ENCODE measurements at places on chromosomes 4 and X.

- no peak for DNase-seq
These were observed 75.6 kb downstream of the PRSS12 start for GRCh38 chr4:118277243-118277642.

- DNase-seq = no peak
These were observed 56.6 kb downstream of the ANAPC10 start for GRCh38 chr4:145041378-145041777.

DNA sequence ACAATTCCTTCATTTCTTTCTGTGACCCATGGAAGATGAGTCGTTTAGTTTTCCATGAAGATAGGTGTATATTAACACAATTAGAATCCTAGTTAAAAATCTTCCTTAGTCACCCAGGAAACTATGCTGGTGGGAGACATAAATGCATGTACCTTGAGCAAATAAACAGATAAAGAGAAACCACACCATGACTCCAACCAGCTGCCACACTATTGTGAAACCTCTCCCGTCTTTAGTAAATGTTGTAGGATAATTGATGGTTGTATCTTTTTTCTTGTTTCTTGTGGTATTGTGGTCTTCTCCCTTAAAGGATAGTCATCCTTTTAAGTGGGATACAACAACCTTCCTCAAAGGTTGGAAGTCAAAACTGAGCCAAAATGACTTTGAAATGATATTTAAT, 103.8 kb upstream of the LEF1 start:
- DNase-seq = no peak

DNA sequence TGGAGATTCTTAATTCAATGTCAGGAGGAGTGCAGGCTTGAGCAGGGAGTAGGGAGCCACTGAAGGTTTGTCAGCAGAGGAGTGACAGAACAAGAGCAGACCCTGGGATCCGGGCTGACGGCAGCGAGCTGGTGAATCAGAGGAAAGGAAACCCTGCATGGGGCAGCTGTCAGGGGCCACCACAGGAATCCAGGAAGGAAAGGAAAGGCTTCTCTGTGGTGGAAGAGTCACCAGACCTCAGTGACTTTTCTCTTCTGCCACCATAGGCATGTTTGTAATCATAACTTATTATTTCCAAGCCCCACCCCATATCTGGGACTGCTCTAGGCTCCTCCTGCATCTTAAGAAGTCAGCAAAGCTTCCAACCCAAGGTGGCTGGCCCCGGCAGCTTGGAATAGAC, 150.9 kb downstream of the BCOR start:
- DNase-seq = no peak

GRCh38 chrX:53356186-53356585, 66.3 kb downstream of the SMC1A start:
- DNase-seq = no peak

GRCh38 chr4:53098681-53099121, 236.6 kb downstream of the RASL11B start:
- DNase-seq = no peak

DNA sequence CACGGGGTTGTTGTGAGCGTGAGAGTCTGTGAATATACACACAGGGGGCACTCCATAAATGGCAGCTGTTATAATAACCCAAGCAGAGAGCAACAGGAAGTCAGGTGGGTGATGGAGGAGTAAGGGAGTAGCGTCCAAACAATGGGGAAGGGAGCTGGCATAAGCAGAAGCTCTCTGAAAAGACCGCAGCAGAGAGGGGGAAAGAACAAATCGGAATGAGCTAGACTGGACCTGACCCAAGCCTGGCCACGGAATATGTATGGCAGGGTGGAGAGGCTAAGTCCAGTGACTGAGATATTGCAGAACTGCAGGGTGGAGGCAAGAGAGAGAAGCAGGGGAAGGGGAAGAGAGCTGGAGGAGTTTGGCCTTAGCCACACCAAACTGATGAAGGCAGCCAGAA, 6.5 kb upstream of the GJB1 start:
- DNase-seq = no peak

DNA sequence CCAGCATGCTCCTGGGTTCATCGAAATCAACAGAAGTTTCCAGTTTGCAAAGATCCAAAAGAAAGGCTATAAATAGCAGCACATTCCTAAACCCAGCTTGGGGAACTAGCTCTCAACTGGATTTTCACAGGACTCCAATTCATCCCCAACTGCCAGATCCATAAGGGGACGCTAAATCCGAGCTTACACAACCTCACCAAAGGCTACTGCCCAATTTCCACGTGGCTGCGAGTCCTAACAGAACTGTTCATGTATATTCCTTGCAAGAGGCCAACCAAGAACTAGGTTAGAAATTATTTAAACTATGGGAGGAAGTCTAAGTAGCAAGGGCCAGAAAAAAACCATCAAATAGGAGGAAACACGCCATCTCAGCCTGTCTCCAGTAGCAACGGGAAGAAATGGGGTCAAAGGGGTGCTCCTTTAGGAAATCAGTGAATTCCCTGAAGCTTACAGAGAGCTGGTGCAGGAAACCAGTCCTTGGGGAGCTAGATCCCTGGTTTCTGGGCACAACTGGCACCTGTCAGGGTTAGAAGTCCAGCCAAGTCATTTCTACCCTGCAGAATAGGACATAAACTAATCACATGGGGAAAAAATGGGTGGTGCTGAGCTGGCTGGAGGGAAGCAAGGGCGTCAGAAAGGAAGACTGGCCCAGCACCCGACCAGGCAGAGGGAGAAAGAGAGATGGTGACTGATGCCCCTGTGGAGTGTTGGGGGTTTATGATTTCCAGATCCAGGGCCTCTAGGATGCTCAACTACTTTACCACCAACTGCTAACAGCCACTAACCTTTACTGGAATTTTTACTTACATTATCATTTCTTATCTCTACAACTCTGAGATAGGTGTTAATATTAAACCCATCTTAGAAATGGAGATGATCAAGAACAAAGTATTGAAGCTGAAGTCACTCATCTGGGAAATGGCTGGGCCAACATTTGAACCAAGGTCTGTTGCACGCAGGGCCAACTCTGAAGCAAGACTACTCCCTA, 20.5 kb downstream of the RELL1 start:
- no peak for DNase-seq

DNA sequence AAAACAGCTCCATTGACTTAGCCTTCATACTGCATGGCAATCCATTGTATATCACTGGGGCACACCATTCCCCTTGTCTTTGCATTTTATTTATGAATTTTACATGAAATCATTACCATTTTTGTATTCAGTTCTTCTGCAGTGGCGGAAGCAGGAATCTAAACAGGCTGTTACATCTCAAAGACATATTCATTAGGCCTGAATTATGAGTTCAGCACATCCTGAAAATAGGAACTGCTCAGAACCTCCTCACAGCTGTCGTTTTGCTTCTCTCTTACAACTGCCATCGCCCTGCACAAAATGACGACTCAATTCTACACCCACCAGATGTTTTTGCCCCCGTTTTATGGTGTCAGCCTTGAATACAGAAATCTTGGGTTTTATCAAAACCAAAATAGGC, 474.4 kb upstream of the MAGEB18 start:
- DNase-seq = no peak

DNA sequence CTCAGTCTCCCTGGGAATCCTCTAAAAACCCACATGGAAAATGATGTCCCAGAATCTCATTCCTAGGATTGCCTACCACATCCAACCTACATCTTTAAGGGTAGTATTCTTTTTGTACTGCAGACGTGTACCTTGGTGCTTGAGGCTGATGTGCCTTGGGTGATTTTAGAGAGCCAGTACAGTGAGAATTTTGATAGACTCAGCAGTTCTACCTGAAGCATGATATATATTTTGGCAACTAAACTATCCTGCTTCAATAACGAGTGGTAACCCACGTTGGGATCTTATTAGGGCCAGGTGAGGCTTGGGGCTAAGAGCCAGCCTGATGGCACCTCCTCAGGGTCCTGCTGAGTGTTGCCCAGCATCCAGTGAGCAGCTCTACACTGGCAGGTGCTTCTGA, 140.4 kb downstream of the ZNF518B start:
- DNase-seq = no peak

GRCh38 chrX:41956027-41956426, 32.7 kb upstream of the CASK start:
- DNase-seq = no peak

DNA sequence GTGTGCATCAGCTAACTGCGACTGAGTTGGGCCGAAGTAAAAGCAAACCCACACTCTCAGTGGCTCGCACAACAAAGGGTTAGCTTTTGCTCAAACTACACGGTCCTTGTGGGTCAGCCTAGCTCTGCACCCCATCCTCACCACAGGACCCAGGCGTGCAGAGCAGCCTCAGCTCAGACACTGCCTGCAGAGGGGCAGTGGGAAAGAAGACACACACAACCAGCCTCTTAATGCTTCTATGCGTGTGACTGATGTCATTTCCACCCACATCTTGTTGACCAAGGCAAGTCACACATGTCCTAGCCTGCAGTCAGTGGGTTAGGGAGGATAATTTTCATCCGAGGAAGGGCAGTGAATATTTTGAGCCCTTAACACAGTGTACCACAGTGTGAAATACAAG, 40.5 kb downstream of the HMGB2 start:
- no peak for DNase-seq

DNA sequence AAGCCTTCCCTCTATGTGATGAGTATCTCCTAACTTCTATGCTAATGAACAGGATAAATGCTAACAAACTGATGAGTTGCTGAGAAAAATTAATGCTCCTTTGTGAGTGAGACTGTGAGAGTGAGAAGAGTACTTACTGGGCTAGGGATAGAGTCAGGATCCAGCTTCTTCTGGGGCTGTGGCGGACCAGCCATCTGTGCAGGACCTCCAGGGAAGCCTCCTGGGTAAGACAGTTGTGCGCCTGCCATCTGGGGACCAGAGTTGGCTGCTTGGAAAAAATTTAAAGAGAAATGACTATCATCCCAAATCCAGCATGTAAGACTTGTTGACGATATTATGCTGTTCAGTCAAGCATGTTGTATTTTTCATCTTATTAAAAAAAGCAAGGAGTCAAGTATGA, 21.0 kb downstream of the SEC24D start:
- DNase-seq = no peak

GRCh38 chr4:54913751-54914526, 211.5 kb downstream of the KDR start:
- no peak for DNase-seq

DNA sequence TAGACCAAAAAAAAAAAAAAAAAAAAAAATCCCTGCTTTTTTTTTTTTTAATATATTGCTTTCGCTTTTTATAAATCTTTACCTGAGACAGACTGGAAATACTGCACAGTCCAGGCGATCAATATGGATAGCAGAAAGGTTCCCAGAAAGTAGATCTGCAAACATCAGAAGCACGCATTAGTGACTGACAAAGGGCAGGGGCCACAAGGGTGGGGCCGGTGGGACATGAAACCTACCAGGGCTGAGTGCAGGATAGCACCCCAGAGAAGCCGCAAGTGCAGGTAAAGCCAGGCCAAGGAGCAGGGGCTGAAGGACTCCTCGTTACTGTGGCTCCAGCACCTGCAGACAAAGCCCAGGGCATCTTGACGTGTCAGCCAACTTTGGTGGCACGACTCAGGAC, 101.8 kb downstream of the SLC34A2 start:
- DNase-seq = no peak

GRCh38 chr4:93178279-93178678, 650.3 kb upstream of the ATOH1 start:
- DNase-seq = no peak

DNA sequence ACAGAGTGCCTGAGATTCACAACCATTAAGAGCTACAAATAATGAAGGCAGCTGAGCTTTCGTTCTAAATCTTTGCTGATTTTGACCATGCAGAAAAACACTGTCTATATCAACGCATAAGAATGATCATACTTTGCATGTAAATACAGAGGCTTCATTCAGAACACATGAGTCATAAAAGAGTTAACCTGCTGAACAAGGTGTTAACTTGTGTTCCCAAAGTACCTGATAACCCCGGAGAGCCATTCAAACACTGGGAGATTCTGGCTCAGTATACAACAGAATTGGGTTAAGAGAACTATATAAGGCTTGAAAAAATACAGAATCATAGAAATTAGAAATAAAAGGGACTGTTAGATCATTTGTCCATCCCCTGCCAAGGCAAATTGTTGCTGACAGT, 964.3 kb upstream of the TENM3 start:
- DNase-seq = no peak

DNA sequence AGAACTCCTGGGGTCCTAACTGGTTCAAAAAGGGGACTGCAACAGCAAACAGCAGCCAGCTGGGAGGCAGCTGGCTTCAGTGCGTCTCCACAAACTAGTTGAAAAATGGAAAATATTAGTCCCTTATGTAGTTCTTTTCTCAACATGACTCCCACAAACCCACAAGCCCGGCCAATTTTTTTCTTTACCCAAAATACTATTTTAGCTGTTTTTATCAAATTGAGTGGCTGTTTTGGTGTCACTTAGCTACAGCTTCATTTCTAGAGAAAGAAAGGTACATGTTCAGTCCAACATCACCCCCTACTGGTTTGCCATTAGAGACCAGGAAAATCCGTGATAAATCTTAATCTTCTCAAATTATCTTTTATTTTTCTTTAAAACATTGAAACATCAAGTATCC, 97.2 kb downstream of the GUCY2F start:
- no peak for DNase-seq

DNA sequence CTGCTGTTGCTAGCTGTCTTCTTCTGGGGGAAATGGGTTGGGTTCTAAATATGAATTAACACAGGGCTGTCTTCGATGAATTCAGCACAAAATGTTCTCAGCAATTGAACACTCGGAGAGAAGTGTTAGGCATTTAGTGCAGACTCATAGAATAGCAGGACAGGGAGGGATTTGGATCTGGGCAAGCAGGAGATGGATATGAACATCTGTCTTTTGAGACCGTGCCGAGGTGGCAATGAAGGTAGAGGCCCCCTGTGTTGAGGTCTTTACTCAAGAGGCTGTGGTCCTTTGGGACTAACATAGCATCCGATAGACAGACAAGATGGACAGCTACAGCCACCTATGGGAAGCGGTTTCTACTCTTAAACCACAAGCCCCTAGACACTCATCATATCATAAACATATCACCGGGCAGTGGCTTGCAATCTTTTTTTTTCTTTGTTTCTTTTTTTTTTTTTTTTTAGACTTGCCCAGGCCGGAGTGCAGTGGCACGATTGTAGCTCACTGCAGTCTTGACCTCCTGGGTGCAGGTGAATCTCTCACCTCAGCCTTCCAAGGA, 6.7 kb downstream of the CD99 start:
- no peak for DNase-seq

GRCh38 chrX:10749113-10749512, 128.7 kb upstream of the MID1 start:
- DNase-seq = no peak

DNA sequence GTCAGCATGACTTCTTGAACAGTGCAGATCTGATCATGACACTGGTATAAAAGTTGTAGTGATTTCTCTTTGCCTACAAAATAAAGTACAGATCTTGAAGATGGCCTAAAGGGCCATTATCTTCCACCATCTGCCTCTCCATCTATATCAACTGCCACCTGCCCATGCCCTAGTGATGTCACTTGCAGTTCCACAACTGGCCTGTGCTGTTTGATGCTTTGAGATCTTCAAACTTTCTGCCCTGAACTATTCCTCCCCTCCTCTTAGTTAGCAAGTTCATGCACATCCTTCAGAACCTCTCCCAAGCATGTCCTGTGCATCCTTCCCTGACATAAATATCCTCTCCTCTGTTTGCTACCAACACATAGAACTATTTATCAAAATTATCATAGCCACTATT, 217.0 kb downstream of the SOWAHB start:
- DNase-seq = no peak

All from stimulated activated CD8-positive, alpha-beta memory T cell treated with anti-CD3 and anti-CD28 coated beads, Interleukin-7, amount 100 ng/mL, for 1 hour (primary cell).